Suprapubic skin (tissue), 4 donors: ENCODE measurements at places on chromosomes 4 and X.

GRCh38 chrX:153886915-153887314, 942 bp upstream of the L1CAM start:
- no peak for DNase-seq

DNA sequence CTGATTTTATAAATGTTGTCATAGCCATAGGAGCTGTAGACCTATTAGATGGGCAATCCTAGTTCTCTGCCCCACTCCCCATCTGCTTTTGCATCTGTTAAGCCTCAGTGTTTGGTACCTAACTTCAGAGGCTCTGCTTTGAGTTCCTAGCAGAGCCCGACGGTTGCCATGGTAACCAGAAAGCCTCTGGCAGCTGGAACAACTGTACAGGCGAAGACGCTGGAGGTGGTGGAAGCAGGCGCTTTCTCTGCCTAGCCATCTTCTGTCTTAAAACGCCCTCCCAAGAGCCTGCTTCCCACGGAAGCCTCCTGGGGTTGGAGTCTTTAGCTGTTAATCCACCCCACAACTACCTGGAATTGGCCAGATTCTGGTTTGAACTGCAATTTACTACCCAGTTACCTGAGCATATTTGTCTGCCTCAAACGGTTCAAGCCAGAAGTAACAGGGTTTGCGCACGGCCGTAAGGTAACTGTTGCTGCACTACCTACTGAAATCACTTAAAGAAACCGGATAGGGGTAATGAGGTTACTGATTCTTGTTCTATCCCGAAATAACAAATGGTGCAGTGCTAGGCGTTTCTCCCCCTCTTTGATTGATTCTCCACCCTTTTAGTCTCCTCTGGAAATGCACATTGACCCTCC, 1.0 kb upstream of the GABRG1 start:
- DNase-seq = no peak

DNA sequence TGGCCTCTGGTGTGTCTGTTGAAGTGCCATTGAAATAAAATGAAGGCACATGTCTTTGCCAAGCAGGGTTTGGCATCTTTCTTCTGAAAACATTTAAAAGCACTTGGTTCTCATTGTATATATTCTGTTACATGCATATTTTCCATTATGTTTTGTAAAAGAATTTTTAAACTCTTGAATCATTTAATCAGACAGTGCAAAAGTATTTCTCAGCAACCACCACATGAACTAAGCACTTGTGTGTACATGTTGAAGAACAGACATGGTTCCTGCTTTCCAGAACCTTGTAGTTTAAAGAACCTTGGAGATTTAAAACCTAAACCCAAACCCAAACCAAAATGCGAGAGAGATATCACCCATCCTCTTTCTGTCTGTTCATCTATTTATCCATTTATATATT, 220.3 kb upstream of the GIMD1 start:
- no peak for DNase-seq

DNA sequence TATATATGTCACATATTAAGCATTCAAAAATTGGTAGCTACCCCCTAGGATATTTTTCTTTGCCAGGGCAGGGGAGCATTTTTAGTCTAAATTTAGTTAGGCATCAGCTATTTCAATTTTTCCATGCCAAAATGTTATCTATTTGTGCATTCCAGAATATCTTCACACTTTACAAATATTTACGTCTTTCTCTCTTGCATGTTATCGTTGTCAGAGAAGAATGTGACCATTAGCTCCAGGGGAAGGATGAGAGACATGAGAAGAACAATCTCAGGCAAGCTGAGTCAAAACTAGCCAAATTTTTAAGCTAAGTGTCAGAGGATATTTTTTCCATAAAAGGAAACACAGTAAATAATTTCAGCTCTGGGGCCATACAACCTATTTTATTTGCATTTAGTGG, 885.0 kb upstream of the EPHA5 start:
- no peak for DNase-seq

- DNase-seq = no peak
These were observed 65.8 kb downstream of the BCOR start for GRCh38 chrX:40031911-40032310.

DNA sequence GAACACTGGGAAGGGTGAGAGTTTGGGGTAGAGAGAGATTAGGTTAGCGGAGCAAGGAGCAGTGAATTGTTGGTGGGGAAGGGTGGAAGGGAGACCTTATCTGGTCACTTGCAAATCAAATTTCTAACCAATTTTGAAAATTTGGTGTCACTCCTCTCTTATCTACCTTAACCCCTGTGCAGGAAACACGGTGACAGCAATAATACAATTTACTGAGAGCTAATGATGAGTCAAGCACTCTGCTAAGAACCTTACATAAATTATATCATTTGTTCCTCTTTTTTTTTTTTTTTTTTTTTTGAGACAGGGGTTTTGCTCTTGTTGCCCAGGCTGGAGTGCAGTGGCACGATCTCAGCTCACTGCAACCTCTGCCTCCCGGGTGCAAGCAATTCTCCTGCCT, 116.4 kb downstream of the C4orf51 start:
- DNase-seq = no peak

DNA sequence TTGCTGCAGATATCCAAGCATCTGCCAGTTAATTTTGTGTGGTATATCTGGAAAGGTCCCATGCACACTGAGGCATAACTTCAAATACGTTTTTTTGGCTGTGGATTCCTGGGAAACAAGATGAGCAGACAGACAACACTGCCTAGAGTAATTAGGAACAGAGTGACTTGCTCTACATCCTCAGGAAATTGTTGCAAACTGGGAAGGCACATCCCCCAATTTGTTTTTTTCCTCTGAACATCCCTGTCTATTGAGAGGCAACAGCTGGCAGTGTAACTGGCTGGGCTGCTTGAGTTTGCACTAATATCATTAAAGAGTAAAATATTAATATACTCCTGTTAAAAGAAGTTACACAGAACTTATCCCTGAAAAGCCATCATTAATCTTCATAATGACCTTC, 207.7 kb upstream of the SLIT2 start:
- DNase-seq = no peak

GRCh38 chr4:82261084-82261483, 112.7 kb downstream of the HNRNPD start:
- DNase-seq = no peak

DNA sequence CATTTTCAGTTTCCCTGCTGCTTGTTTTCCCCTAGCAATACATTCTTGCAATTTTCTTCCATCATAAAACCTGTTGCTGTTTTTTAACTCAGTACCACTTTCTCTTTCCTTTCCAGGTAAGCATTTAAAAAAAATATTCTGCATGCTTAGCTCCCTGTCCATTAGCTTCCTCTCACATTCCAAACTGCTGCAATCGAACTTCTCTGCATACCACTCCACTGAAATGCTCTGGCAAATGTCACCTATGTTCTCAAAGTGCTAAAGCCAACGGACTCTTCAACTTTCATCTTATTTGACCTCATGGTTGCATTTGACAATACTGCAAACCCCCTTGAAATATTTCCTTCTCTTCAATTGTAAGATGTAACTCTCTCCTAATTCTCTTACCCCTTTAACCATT, 192.7 kb downstream of the ANAPC10 start:
- DNase-seq = no peak

- no peak for DNase-seq
These were observed 71.5 kb downstream of the ARHGEF9 start for GRCh38 chrX:63713526-63713925.

DNA sequence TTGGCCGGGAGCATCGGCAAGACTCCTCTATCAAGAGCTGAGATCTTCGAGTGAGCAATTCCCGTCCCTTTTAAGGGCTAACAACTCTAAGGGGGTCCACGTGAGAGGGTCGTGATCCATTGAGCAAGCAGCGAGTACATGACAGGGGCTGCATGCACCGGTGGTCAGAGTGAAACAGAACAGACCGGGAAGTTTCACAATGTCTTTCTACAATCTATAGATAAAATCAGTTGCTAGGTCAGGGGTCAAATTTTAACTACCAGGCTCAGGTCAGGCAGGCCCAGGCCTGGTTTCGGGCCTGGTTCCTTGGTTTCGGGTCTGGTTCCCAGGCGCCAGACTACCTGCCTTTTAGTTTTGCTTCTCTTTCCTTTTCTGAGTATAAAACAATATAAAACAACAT, 160.1 kb downstream of the PTCHD1 start:
- DNase-seq = no peak

DNA sequence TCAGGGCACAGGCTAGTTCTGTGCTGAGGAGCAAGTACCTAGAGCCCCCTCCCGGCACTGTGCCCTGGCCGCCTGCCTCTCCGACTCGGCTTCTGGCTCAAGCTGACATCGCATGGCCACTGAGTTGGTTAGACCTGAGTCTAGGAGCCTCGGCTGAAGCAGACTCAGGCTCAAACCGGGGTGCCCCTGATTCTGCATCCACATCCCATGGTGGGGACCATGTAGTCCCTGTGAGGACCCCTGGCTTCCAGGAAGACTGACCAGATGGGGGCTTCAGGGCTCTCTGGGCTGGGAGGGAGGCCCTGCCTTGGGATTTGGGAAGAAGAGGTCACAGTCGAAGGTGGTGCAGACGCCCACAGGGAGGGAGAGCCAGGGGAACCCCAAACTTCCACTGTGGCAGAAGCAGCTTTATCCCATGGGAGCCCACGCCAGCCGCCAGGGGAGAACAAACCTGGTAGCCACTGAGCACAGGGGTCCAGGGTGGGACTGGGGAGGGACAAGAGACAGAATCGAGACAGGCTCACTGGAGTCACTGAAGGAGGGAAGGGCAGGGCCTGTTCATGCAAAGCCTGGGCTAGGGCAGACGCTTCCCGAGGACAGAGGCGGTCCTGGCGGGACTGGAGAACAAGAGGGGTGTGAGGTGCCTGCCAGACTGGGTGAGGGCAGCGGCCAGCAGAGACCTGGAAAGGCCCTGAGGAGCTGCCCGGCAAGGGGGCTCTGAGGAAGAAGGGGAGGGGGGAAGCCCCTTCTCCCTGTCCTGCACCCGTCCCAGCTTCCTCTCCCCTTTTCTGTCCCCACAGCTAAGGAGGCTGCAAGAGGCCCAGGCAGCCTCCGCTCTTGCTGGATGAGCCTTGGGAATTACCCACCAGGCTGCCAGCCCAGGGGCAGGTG, 1.1 kb downstream of the PDE6B start:
- DNase-seq = peak; percentile 39

DNA sequence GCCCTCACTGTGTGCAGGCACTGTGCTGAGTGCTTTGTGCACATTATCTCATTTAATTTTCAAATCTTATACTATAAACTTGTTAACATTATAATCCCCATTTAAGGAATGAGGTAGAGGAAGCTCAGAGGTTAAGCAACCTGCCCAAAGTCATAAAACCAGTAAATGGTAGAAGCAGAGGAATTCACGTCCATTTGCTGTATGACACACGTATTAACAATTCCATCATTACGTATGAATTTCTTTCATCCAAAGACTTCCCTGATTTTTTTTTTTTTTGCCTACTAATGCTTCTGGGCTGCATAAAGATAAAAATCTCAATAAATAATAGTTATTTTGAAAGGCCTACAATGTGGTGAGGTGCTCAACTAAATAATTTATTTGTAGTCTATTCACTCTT, 64.5 kb upstream of the H2AZ1 start:
- DNase-seq = no peak

DNA sequence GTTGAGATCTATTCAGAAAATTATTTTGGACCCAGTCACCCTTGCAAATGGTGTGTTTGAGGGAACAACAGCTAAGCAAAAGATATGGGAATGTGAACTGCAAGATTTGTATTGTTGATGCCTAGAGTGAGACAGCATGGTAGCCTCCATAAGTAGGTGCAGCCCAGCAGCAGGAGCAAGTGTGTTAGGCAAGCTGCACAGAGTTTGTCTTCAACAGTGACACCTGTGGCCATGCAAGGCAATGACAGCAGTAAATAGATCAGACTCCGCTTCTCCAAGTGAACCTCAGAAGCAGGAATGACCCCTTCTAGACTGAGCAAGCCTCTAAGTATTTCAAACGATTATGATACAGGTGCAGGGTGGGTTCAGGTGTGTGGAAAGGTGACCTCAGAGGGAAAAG, 133.4 kb upstream of the MSX1 start:
- DNase-seq = no peak

DNA sequence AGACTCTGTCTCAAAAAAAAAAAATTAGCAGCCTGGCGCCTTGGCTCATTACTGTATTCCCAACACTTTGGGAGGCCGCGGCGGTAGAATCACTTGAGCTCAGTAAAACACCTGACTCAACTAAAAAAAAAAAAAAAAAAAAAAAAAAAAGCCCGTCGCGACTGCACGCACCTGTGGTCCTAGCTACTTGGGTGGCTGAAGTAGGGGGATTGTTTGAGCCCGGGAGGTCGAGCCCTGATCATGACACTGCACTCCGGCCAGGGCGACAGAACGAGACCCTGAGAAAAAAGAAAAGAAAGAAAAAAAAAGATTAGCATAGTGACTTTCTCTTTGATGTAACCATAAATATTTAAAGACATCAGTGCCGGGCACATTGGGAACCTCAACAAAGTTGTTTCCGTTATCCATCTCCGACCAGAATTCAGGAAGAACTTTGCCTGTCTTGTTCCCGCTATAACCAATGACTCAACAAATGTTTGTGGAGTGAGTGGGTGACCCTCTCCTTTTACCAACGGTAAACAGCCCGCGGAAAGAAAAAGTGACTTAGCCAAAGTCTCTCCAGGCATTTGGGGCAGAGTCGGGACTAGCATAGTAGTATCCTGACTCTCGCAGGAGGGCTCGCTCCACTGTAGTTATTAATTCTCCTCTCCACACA, 553 bp upstream of the MED28 start:
- no peak for DNase-seq

DNA sequence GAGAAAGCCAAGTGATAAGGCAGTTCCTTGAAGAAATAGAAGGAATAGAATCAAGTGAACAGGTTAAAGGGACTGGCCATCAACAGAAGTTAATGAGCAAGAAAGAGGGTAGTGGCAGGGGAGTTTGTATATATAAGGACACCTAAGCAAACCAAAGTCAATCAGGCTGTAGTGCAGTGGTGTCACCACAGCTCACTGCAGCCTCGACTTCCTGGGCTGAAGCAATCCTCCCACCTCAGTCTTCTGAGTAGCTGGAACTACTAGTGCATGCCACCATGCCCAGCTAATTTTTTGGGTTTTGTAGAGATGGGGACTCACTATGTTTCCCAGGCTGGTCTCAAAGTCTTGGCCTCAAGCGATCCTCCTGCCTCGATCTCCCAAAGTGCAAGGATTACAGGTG, 15.9 kb downstream of the ACOT9 start:
- no peak for DNase-seq

- DNase-seq = no peak
These were observed 8.7 kb downstream of the HNRNPH2 start for GRCh38 chrX:101416691-101417090.

- DNase-seq = no peak
These were observed 7.0 kb upstream of the SLC7A11 start for GRCh38 chr4:138249132-138249531.
